COR-L47 (cell line): ENCODE measurements at places on chromosomes 11 and 22.
A peak's percentile ranks its signal among the peaks of the same experiment; 100 is the strongest.

GRCh38 chr22:22968366-22968765, 80.8 kb downstream of the IGLL5 start:
- DNase-seq, result no peak

DNA sequence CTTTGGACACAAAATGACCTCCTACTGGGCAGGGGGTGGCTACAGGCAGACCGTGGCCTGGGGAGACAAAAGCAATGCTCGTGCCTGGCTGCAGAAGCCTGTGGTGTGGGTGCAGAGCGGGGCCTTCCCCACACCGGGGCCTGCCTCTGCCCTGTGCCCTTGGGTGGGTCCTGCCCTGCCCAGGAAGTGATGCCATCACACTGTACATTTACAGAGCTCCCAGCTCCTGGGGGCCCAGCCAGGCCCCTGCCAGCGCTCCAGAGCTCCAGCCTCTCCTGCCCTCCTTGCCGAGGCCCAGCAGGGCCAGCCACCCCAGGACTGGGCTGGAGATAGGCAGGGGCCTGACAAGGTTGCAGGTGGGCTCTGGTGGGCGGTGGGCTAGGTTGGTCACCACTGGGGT, 40.1 kb downstream of the MUC5B start:
- no peak for DNase-seq

GRCh38 chr22:29093501-29094300, 20.9 kb downstream of the KREMEN1 start:
- DNase-seq, result no peak

DNA sequence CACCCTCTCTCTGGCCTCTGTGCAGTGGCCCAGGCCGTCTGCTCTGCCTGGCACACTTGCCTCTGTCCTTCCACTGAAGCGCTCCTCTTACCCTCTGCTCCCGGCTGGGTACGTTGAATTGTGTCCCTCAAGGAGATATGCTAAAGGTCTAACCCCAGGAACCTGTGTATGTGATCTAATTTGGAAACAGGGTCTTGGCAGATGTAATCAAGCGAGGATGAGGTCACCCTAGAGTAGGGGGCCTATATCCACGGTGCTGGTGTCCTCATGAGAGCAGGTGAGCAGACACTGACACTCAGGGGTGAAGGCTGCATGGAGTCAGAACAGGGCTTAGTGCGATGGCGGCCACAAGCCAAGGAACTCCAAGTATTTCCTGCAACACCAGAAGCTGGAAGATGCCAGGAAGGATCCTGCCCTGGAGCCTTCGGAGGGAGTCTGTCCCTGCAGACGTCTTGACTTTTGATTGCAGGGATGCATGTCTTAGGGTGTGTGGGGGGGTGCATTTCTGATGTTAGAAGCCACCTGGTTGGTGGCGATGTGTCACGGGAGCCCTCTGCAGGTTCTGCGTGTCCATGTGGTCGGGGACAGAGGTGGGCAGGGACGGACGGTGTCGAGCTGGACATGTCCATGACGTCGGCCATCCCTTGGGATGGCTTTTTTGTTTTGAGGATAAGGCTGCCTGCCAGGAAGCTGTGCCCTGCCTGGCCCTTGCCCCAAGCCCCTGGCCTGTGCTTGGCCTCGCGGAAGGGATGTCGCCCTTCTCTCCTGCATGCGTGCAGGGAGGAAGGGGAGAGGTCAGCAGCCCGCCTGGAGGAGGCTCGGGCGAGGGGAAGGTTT, 68.6 kb downstream of the LRP5 start:
- DNase-seq, result no peak

GRCh38 chr11:11709447-11710239, 87.8 kb upstream of the GALNT18 start:
- no peak for DNase-seq

- no peak for DNase-seq
Observed at GRCh38 chr11:119446871-119447663, 24.1 kb upstream of the THY1 start.

GRCh38 chr11:75241036-75241905, 697 bp downstream of the TPBGL start:
- peak; percentile 71 for DNase-seq

DNA sequence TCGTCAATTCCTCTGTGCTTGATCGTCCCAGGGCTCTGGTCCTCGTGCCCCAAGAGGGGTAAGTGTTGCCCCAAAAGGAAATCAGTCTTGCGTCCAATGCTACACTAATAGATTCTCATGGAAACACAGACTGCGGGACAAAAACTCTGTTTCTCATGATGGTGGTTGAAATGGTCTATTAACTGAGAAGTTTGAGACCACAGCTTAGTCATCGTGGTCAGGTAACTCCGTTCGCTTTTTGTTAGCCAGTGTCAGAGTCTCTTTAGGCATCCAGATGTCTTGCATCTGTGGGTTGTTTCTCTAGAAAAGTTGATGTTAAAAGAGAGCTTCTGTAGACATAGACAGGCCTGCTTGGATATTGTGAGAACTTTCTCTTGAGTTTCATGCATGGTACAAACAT, 104.6 kb upstream of the SORL1-AS1 start:
- DNase-seq, result no peak

GRCh38 chr11:19802773-19803293, 90.2 kb downstream of the NAV2 start:
- no peak for DNase-seq

DNA sequence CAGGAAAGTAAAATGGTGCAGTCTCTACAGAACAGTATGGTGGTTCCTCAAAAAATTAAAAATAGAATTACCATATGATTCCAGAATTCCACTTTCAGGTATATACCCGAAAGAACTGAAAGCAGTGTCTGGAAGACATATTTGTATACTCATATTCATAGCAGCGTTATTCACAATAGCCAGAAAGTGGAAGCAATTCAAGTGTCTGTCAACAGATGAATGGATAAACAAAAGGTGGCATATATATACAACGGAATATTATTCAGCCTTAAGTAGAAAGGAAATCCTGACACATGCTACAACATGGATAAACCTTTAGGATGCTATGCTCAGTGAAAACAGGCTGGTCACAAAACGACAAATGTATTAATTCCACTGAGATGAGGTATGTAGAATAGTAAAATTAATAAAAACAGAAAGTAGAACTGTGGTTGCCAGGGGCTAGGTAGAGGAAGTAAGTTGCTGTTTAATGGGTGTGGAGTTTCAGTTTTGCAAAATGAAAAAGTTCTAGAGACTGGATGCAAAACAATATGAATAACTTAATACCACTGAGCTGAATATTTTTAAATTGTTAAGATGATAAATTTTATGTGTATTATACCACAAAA, 14.5 kb downstream of the SAA1 start:
- DNase-seq, result no peak

DNA sequence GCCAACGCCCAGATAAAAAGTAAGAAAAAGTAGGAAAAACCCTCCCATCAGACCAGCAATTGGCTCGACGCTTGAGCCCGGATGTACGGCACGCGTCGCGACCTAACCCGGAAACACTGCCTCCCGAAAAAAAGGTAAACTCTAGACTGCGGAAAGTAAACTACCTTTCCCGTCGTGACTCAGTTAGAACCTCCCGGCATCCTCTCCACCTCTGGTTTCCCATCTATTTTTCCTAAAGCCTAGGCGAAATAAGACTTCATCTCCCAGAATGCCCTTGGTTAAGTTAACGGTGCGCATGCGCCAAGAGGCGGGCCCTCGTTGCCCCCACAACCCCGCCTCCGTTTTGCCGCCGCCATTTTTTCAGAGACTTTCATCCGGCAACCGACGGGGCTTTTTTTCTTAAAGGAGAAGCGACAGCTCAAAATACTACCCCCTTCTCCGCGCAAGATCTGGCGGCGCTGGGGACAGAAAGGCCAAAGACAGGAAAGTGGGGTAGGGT, 678 bp upstream of the ZFP91 start:
- peak; percentile 96 for DNase-seq
